Mammary epithelial cell (primary cell): ENCODE measurements at places on chromosomes 1 and 21.

DNA sequence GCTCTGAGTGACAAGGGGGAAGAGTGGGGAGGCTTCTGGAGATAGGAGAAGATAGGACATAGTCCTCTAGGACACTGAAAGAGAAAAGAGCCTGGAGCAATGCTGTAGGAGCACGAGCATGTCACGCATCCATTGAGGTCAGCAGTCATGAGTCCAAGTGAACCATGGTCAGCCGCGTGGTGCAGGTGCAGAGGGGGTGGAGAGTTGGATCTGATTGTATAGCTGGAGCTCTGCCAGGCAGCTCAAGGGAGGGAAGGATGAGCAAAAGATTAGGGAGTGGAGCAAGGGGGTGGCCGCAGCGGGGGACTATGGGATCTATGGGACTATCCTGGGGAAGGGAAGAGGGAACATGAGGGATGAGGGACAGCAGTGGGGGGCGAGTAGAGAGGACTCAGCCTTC lies 14.0 kb downstream of the PADI1 start:
- no peak for DNase-seq

GRCh38 chr21:45147473-45148315 lies 73.3 kb downstream of the ADARB1 start:
- peak; percentile 41 for DNase-seq

- DNase-seq = no peak
Observed at GRCh38 chr1:171583591-171584201, 38.3 kb upstream of the MYOCOS start.

GRCh38 chr1:200979574-200980451 lies 43.7 kb downstream of the KIF21B start:
- DNase-seq = peak; percentile 8

DNA sequence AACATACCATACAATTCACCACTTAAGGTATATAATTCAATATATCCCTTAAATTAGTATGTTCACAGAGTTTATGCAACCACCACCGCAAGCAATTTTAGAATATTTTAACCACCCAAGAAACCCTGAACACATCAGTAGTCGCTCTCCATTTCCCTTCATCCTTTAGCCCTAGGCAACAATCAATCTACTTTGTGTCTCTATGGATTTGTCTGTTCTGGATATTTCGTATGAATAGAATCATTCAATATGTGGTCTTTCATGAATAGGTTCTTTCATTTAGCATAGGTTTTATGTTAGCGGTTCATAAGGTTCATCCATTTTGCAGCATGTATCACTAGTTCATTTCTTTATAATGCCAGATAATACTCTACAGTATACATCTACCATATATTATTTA lies 4.2 kb upstream of the DPT start:
- no peak for DNase-seq

DNA sequence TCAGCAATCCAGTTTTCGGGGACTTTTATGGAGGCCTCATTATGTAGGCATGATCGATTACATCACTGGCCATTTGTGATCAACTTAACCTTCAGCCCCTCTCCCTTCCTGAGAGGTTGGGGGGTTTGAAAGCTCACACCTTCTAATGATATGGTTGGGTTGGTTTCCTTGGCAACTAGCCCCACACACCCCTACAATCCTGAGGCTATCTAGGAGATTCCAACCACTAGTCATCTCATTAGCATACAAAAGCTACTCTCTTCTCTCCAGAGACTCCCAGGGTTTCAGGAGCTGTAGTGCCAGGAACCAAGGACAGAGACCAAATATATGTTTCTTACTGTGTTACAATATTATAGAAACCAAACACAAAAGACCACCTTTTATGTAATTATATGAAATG lies 35.2 kb upstream of the ZNF326 start:
- DNase-seq = no peak

DNA sequence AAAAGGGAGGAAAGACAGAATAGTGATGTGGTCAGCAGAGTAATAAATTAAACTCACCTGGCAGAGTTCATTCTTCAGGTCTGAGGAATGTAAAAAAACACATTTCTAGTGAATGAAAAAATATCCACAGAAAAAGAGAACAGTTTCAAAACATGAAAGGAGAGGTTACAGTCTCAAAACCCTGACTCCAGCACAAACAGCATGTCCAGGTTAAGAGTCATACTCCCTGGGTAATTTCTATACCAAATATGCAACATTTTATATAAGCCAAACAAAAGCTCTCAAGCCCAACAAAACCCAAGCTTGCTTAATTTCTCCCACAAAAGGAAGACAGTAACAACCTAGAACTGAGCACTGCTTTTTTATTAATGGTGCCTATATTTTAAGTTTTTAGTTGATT lies 173.0 kb downstream of the NTMT2 start:
- no peak for DNase-seq

DNA sequence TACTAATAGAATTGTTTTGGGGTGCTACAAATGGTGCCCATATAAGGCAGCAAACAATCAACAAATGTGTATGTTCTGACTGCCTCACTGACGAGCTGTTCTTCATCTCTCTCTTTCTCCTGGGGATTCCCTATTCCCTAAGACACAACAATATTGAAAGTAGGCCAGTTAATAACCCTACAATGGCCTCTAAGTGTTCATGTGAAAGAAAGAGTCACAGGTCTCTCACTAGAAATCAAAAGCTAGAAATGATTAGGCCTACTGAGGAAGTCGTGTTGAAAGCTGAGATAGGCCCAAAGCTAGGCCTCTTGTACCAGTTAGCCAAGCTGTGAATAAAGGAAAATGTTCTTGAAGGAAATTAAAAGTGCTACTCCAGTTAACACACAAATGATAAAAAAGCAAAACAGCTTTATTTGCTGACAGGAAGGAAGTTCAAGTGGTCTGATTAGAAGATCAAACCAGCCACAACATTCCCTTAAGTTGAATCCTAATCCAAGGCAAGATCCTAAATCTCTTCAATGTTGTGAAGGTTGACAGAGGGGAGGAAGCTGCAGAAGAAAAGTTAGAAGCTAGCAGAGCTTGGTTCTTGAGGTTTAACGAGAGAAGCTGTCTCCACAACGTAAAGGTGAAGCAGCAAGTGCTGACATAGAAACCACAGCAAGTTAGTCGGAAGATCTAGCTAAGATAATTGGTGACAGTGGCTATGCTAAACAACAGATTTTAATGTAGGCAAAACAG lies 26.3 kb downstream of the ATP2B4 start:
- no peak for DNase-seq

DNA sequence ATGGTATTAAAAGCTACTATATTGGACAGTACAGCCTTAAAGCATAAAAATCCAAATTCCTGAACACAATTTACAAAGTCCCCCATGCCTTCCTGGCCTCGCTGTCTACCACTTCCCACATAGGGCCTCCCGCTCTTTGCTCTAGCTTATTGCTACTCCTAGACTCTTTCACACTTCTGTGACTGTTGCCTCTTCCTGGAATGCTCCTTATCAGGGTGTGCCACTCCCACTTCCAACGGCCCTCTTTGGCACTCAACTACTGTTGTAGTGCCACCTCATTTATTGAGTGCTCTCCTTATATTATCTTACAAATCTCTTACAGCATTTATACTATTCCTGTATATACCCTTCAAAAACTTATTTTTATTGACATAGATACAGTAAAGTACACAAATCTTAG lies 4.8 kb downstream of the SARS1 start:
- no peak for DNase-seq

GRCh38 chr1:212743901-212744475 lies 44.3 kb upstream of the BATF3 start:
- DNase-seq = no peak

DNA sequence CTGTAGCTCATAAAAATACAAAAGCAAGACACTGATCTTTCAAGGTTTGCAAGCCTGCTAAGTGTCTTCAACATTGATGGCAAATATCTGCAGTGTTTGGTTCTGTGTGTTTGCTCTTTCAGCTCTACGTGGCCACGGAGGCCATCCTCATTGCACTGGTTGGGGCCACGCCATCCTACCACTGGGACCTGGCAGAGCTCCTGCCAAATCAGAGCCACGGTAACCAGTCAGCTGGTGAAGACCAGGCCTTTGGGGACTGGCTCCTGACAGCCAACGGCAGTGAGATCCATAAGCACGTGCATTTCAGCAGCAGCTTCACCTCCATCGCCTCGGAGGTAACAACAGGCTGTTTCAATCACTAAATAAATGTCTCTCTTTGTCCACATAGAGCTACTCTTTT lies 15.6 kb downstream of the SLC22A15 start:
- no peak for DNase-seq

GRCh38 chr21:35896060-35896459 lies 164.3 kb downstream of the SETD4 start:
- no peak for DNase-seq

- DNase-seq = peak; percentile 6
Observed at GRCh38 chr1:68495968-68496679, 758 bp downstream of the DEPDC1 start.

DNA sequence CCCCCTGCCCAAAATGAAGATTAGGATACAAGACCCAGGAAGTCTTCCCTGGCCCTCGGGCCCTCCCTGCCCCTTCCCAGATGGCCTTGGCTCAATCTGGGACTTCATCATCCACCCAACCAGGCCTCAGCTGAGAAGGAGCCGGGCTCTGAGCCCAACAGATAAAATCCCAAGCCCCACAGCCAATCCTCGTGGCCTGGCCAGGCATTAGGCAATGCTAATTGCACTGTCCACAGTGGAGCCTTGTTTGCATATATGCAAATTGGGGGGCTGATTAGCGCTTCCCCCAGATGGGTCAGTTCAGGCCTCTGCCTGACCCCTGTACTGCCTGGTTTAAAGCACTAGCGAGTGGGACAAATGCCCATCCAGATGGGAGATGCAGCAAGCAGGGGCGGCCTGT lies 34.9 kb downstream of the IGSF21 start:
- no peak for DNase-seq

- no peak for DNase-seq
Observed at GRCh38 chr1:28329395-28330153, 734 bp downstream of the MED18 start.

DNA sequence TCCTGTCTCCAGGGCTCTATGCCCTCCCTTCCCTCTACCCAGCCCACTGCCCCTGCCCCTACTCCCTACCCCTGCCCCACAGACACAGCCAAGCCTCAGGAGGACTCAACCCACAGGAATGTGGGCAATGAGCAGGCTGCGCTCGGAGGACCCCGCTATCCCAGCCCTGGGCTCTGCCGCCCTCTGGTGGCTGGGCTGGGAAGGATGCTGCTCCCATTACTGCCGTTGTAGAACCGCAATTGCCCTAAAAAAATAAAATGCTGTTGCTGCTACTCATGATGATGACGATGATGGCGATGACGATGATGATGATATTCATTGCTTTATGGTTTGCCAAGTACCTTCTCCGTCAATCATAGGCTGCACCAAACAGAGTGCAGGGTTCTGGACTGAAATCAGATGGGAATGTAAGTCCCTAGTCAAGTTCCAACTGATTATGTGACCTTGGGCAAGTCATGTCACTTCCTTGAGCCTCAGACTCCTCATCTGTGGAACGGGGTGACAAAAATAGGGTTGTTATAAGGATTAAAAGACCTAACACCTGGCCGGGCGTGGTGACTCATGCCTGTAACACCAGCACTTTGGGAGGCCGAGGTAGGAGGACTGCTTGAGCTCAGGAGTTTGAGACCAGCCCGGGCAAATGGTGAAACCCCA lies 24.6 kb downstream of the ARHGEF19 start:
- peak; percentile 89 for DNase-seq

- DNase-seq = no peak
Observed at GRCh38 chr1:186275822-186276221, 99.2 kb downstream of the TPR start.

- DNase-seq = peak; percentile 90
Observed at GRCh38 chr1:152941037-152941711, 5.8 kb upstream of the SPRR5 start.
